ENCODE measurements at places on chromosomes 4 and X. TPM values are rescaled to one million over a fixed set of nuclear protein-coding genes. Genes with fewer than 3 reads are reported as not detected.

DNA sequence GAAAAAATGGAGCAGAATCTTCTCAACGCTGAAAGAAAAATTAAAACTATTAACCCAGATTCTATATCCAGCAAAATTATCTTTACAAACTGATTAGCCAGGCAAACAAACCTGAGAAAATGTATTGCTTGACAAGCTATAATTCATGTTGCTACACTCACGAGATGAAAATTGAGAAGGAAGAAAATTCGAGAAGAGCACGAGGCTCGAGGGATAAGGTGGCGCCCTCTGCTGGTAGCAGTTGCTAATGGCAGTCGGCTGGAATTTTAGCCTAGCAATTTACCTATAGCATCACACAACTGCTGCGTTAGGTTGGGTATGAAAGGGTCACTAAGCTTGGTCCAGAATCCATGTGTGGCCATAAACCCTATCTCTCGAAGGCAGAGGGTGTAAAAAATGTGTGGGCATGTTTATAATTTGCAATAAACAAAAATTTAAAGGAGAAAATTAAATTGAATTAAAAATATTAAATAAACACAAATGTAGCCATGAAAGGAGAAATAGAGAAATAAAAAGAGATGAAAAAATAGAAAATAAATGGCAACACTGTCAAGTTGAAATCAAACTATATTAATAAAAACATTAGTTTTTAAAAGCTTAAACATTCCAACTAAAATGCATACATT lies 126.6 kb downstream of the PPP4R3C start:
- no peak for DNase-seq

Gene NFXL1
- 5.7 TPM for total RNA-seq

GRCh38 chr4:140180577-140180976 lies 26.6 kb upstream of the MAML3 start:
- DNase-seq = no peak

- no peak for DNase-seq
Measured at GRCh38 chr4:104763554-104764222, 269.0 kb upstream of the CXXC4 start.

Gene RIBC1
- 0.32 TPM for total RNA-seq

Data from pulmonary artery endothelial cell (primary cell).